ENCODE measurements at places on chromosomes 13 and 19.

DNA sequence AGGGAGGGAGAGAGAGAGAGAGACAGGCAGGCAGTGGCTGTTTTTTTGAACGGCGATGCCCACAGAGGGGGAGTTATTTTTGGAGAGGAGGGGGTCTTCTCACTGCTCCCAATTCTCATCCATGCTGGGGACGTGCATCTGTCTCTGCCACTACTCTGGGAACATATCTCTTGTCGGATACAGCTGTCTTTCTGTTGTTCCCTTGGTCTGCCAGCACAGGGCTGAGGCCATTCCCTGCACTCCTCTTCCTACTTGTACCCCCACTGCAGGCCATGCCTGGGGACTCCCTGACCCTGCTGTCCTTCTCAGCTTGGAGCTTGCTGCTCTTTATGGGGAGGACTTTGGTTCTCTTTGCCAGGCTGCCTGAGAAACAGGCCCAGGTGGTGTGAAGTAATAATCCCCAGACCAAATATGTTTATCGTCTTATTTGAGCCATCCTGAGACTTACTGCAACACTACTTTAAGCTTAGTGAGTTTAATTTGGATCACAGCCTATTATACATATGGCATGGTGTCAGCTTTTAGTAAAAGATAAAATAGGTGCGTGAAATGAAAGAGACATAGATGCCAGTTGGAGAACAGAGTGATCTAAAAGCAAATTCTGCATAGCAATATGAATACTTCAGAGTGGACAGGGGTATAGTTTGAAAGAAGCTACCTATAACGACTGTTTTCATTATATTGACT is 19.1 kb downstream of the LRCH1 start:
- no peak for DNase-seq

DNA sequence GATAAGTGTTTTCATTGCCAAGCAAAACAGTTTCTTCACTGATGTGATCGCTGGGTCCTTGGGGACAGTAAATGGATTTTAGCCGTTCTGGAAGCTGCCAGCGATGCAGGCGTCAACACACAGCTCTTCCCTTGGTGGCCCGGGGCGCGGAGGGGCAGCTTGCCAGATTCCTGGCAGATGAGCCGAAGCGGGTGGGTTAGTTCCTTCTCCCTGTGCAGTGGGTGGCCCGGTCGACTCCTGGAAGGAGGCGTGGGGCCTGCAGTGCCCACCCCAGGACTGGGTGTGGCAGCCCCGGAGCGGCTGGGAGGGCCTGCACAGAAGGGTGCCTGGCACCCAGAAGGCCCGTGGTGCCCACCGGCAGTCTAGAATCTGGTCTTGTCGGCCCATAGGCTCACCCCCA is 69.0 kb downstream of the KDM4B start:
- DNase-seq, result no peak

DNA sequence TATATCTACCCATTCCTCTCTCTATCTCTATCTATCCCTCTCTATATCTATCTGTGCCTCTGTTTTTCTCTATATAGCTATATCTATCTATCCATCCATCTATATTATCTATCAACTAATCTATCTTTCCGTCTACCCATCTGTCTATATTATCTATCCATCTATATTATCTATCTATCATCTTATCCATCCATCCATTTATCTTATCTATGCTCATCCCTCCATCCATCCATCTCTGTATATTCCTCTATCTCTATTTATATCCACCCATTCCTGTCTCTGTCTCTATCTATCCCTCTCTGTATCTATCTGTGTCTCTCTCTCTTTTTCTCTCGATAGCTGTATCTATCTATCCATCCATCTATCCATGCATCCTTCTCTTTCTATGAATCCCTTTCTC is 14.2 kb downstream of the PTGER1 start:
- DNase-seq, result no peak

DNA sequence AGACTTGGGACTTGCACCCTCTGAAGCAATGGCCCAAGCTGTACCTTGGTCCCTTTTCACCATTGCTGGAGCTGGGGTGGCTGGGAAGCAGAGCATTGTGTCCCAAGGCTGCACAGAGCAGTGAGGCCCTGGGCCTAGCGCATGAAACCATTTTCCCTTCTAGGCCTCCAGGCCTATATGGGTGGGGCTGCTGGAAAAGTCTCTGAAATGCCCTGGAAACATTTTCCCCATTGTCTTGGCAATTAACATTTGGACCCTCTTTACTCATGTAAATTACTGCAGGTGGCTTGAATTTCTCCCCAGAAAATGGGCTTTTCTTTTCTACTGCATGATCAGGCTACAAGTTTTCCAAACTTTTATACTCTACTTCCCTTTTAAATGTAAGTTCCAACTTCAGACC is 510.5 kb downstream of the SLITRK6 start:
- no peak for DNase-seq

GRCh38 chr13:51697855-51698254 is 106.1 kb downstream of the DHRS12 start:
- DNase-seq, result no peak

DNA sequence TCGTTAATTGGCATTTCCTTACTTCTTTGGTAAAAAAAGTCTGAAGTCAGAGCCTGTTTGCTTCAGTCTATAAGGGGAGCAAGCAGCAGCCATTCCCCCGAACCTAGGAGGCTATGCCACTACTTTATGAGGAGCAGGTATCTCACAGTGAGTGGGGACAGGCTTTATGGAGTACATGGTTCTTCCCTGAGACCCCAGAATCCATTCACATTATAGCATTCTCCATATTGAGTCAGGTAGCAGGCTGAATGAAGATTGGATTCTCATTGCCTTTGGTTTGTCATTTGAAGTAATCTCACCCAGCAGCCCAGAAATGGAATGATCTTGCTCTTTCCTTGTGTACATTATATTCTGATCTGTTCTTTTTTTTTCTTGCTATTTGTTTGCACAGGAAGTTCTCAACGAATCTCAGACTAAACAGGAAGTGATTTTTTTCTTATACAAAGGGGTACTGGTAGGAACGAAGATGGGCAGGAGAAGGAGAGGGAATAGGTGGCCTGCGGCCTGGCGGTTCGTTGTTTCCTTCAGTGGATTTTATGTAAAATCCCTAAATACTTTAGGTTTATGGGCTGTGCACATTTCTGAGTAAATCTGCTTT is 74.4 kb downstream of the ARHGAP35 start:
- DNase-seq, result no peak

DNA sequence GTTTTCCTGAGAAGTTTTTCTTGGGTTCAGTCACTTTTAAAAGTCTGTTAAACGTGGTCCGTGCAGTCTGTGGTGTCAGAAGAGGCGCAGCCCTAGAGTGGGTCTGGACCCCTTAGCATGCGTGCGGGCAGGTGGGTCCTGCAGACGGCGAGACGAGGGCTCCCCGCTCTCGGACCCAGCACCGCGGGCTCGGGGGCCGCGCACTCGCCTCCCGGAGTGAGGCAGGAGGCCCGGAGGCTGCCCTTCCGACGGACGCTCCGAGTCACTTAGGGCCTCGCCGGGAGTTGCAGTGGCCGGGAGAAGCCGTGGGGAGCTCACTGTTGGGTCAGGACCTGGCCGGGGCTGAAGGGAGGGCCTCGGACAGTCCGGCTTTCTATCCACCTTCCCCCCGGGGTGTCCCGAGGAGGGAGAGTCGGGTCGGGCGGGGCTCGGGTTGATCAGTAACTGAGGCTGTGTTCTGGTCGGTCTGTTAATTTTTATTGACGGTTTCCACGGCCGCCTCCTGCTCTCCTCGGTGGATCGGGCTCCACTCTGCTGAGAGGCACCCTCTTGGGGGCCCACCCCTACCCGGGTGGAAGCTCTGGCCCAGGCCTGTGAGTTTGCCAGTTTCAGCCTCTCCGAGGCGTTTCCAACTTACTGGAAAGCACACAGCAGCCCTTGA is 1.3 kb downstream of the PTBP1 start:
- no peak for DNase-seq

DNA sequence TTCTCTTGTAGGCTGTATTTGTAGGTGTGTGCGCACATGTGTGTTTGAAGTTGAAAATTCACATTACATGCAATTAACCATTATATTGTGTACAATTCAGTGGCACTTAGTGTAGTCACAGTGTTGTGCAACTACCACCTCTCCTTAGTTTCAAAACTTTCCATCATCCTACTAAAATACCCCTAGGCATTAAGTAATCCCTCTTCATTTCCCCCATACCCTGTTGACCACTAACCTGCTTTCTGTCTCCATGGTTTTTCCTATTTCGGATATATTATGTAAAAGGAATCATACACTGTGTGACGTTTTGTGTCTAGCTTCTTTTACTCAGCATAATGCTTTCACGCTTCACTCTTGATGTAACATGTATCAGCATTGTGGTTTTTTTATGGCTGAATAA is 16.1 kb downstream of the LSM14A start:
- DNase-seq, result no peak

DNA sequence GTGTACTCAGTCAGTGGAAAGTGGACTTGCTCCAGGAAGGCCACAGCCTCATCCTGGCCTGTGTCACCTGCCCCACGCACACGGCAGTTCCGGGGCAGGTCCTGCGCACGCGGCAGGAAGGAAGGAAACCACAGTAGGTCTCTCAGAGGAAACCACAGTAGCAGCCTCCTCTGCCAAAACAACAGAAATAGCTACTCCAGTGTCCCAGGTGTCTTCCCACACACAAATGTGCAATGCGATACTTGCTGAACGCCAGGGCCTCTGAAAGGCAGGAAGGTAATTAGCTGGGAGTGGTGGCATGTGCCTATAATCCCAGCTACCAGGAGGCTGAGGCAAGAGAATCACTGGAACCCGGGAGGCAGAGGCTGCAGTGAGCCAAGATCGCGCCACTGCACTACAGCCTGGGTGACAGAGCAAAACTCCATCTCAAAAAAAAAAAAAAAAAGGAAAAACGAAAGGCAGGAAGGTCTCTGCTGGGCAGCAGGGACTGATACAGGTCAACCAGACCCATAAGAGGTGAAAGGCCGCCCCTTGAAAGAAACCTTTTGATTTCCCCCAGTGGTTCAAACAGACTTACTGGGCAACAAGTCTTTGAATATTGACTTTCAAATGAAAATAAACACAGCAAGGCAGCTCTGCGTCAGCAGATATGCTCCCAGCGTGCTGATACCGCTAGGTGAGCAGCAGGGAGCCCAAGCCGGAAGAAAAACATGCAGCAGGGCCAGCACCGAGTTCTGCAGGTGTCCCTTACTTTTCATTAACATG is 49.5 kb downstream of the CRYL1 start:
- DNase-seq, result peak; percentile 3

Measured in stimulated activated CD8-positive, alpha-beta memory T cell treated with anti-CD3 and anti-CD28 coated beads, Interleukin-2, amount 100 ng/mL, for 1 hour (primary cell).